ENCODE measurements at places on chromosomes 5 and 9.

DNA sequence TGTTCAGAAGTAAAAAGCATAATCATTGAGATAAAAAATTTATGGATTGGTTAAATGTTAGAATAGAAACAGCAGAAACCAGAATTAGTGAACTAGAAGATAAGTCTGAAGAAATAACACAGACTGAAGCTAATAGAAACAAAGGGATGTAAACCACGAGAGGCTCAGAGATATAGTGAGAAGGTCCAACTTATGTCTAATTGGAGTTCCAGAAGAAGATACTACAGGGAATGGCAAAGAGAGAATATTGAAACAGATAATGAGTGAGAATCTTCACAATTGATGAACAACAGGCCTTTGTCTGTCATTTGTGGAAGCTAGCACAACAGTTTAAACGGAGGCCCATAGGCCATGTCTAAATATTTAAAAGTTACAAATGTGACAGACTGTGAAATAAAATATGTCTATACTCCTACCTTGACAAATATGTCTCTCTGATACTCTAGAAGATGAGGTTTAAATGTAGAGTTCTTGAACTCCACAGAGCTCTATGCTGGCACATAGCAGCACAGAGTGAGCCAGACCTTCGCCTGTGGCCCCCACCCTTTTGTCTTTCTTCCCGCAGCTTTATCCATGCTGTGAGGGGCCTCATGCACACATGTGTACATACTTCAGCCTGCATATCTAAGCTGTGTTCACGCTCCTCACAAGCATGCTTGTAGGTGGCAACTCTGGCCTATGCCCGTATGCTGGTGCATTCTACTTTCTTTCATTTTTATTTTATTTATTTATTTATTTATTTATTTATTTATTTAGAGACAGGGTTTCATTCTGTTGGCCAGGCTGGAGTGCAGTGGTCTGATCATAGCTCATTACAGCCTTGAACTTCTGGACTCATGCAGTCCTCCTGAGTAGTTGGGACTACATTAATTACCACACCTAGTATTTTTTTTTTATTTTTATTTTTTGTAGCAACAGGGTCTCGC lies 45.0 kb upstream of the ABL1 start:
- no peak for DNase-seq

DNA sequence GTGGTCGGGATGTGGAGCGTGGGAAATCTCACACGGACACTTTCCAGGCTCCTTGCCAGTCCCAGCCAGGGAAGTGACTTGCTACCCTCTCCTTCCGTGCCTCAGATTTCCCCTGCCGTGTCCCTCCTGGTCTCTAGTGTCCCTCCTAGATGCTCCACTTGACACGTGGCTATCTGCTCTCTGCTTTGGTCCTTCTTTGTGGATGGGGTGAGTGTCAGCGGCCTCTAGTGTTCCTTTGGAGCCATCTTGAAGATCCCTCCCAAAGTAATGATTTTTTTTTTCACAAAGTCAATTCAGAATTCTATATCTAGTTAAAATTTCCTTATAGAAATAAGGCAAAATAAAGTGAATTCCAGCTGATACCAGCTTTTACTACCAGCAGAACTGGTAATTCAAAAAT lies 117.7 kb downstream of the MRPL36 start:
- DNase-seq = no peak

GRCh38 chr9:99019510-99020331 lies 76.0 kb downstream of the COL15A1 start:
- no peak for DNase-seq

GRCh38 chr5:123421773-123422172 lies 1.4 kb downstream of the CEP120 start:
- DNase-seq = no peak

DNA sequence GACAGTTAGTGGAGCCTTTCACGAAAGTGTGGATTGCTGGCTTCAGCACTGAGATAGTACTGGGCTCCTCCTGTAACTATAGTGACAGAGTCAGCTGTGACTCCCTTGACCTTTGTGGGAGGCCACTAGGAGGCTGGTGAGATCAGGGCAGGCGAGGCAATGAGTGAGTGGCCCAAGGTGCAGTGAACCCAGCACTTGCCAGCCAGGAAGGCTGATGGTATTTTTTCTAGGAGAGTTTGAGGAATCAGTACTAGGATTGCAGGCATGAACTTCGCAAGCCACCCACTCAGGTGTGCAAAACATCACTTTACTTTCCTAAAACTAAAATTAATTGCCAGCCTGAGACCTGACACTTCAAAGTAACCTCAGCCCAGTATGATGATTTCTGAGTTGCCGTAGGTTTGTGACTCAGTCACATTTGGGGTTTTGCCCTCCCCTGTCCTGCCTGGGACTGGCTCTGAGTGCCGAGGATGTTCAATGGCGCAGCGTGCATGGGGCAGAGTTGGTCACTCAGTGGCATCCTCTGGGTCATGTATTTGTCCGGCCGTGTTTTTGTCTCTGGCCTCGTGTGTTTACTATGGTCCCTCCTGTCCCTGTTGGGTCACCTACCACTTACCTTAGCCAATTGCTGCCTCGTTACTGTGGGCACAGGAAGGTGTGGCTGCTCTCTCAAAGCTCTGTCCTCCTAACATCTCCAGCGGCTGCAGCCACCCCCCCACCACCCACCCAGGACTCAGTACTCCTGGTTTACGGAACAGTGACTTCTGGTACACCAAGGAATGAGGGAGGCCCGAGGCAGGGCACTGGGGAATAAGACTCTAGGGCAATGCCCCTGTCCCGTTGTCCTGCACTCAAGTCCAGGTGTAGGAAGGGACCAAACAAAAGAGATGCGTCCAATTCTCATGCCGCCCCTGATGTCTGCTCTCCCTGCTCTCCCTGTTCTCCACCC lies 67.2 kb downstream of the IL31RA start:
- no peak for DNase-seq
